NCI-H2081 treated with DMSO at 0.1 percent for 48 hours (cell line): ENCODE measurements at places on chromosomes 16 and 17.

DNA sequence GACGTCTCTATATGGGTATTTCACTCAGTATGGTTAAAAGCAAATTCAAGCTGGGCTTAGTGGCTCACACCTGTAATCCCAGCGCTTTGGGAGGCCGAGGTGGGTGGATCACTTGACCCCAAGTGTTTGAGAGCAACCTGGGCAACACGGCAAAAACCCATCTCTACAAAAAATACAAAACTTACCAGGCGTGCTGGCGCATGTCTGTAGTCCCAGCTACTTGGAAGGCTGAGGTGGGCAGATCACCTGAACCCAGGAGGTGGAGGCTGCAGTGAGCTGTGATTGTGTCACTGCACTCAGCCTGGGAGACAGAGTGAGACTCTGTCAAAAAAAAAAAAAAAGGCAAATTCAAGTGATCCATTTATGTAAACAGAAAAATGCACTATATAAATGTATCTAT is 1.3 kb upstream of the TNFRSF17 start:
- DNase-seq, result no peak

- DNase-seq, result no peak
These were observed 7.9 kb upstream of the MSL1 start for GRCh38 chr17:40113907-40114245.

DNA sequence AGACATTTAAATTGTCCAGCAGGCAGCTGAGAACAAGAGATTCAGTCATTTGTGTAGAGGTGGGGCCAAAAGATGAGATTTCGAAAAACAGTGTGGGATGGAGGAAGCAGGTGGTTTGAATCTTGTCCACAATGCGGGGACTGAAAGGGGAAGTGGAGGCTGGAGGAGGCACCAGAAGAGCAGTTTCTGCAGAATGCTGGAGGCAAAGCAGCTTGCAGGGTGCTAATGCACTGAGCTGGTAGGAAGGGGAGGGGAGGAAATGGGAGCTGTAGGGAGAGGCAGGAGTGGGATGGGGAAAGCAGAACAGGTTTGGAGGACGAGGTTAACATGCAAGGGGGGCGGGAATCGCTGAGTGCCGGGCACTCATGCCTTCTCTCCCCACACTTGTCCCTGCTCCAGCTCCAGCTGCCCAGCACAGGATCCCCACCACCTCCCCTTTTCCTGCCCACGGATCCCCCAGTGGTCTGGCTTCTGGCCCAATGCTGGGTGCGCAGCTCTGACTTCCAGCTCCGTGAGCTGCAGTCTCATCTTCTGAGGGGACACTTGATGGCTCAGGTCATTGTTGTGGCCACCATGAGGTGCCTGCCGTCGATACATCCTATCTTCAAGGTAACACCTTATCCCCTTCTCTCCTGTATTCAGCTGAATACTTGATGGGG is 9.4 kb downstream of the C17orf100 start:
- no peak for DNase-seq

GRCh38 chr16:65548470-65548869 is 426.6 kb upstream of the CDH11 start:
- DNase-seq, result no peak

DNA sequence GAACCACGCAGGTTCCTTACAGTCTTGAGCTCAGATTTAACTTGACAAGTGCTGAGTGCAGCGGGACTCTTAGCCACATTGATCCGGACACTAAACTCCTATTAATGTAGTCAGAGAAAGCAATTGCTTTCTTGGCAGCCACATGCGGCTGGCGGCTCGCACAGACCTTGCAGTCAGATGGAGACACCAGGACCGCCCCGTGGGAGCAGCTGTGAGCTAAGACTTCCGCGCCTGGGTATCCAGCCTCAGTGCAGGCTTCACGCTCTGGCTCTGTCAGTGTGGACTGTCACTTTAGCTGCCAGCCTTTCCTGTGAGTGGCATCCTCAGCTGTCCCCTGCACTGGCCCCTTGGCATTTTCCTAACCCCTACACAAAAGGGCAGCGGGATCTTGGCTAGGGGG is 80.9 kb upstream of the NLRP1 start:
- no peak for DNase-seq

DNA sequence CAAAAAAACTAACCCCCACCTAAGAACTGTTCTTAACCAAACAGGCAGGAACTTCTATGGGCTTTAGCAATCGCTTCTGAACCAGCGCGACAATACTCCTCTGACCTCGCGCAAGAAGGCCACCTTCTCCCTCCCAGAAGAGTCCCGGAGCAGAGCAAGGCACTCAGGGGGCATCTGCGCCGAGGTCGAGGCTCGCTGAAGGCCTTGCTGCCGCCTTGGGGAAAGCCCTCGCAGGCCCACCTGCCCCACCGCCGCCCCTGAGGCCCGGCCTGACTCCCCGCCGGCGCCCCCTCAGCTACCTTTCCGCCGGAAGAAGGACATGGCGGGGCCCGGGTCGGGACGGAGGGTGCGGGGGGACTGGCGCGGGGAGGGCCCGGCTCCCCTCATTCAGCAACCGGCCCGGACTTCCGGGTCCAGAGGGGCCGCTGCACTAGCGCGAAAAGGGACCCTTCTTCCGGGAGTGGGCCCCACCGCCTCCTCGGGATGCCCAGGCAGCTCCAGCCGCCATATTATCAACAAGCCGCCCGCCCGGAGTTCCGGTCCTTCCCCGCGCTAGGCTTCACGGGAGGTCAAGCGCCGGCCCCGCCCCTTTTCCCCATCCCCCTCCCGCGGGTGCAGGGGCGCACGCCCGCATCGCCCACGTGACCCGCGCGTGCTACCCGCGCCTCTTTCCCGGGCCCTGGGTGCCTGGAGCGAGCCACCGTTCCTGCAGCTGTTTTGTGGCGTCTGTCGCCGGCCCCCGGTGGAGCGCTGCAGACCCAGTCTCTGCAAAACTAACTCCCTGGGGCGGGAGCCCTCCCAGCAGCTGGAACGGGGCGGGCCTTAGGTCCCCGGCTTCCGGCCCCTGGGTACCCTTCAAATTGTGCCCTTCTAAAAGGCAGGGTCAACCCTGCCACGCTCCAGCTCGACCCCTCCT is at the start of gene AKAP10:
Gene AKAP10 (minus strand): TSS at position 536 of the 916 bp plus-strand sequence. CDS start 149 bp downstream, at position 387.
- DNase-seq, result no peak
